ENCODE measurements at places on chromosomes 13 and 19.

DNA sequence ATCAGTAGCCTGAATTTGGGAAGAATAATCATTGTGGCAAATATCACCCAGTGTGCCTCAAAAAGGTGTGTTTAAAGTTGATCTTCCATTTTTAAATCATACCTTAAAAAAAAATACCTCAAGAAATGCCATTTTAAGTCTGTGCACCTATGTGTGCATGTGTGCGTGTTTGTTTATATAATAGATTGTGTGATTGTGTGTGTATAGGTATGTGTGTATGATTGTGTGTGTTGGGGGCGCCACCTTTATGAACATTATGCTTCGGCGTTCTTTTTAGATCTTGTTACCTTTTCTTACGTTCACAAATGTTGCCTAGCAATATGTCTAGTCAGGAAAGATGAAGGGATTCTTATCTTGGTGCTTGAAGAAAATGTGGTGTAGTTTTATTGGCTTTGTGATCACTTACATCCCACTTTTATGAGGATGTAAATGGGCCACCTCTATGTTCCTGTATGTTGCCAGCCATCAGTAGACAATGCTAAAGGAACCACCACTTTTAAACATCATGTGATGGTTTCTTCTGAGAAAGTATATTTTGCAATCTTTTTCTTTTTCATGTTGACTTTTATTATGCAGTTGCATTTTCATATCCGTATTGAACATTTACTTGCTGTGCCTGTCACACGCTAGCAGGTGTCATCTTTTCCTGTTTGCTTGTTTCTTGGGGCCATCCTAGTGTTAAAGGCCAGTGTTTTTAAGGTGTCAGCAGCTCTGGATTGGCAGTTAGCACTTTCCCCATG is 2.2 kb upstream of the IRS2 start:
- no peak for DNase-seq

DNA sequence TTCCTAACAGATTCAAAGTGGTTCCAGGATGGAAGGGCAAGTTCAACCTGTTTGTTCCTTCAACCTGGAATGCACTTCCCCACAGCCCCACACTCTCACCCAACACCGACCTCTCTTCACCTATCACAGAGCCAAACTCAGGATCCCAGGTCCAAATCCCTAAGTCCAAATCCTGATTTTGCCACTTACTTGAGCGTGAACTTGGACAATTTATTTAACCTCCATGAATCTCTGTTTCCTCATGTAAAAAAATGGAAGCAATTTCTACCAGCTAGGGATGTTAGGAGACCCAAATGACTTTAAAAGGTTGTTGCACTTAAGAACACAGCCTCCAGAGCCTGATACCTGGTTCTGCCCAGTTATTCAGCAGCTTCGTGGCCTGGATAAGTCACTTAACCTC is 5.4 kb upstream of the IGSF23 start:
- no peak for DNase-seq

- no peak for DNase-seq
Measured at GRCh38 chr19:44112802-44113137, 429 bp upstream of the ZNF225 start.

DNA sequence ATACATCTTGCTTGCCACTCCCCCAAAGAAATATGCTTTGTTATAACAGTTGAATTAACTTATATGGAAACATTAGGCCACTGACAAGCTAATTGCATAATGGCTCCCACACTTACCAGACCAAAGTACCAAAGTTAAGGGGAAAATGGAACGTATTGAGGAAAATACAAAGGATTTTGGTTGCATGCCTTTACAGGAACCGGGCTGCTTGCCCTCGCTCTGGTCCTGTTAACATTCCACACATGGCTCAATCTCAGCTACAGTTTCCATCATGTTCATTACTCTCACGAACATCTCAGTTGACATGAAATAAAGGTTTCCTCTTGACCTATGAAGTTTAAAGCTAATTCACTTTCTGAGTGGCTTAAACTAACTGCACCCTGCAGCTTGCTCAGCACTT is 220.7 kb upstream of the RXFP2 start:
- no peak for DNase-seq

DNA sequence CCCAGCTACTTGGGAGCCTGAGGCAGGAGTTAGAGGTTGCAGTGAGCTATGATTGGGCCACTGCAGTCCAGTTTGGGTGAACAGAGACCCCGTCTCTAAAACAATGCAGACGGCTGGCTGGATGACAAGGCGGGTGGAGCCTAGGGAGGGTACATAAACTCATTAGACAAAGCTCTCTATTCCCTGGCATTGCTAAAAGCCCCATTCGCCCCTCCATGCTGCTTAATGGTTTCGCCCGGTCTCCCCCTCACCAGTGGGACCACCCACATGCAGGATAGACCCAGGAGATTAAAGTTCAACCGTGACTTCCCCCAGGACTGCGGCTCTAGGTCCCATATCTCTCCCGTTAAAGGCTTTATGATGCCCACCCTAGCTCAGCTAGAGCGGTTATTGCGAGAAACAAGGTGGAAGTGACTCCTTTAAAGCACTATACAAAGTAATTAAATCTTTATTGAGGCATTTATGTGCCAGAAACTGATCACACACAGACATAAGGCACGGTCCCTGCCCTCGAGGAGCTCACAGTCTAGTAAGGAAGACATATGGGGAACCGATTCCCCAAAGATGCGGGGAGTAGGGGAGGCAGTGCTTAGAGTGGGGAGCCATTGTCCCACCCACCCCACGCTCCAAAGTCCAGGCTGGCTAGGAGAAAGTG is 4.9 kb downstream of the LYPD3 start:
- no peak for DNase-seq

DNA sequence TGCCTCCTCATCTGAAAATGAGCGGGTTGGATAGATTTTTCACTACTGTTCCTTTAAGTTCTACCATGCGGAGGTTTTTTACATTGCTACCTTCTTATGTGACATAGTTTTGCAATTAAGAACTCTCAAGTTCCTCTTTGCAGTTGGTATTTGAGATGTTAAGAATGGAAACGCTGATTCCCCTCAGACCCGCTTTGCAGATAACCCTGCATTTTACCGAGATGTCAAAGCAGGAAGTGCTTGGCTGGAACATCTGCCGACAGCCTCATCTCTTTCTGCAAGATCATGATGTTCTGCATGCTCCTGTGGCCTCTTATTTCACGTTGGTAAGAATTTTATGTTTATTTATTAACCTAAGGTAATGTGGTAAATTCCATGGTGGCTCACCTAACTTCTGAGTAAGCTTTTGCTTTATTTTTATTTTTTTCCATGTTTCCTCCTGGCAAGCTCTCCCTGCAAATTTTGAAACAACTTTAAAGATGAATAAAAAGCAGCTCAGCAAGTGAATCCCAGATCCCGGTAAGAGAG is 22.5 kb downstream of the PABPC3 start:
- DNase-seq, result no peak

DNA sequence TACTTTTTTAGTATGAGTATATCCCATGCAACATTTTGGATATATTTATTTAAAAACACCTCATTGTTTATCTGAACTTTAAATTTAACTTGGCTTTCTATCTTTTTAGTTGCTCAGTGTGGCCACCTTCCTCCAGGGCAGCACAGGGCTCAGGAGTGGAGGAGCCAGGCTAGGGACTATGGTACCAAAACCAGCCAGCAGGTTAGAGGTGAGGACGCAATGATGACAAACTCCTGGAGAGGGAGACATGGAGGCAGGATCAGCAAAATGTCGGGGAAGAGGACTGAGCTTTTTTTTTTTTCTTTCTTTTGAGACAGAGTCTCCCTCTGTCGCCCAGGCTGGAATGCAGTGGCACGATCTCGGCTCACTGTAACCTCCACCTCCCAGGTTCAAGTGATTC is 29.6 kb upstream of the CALM3 start:
- DNase-seq, result no peak

DNA sequence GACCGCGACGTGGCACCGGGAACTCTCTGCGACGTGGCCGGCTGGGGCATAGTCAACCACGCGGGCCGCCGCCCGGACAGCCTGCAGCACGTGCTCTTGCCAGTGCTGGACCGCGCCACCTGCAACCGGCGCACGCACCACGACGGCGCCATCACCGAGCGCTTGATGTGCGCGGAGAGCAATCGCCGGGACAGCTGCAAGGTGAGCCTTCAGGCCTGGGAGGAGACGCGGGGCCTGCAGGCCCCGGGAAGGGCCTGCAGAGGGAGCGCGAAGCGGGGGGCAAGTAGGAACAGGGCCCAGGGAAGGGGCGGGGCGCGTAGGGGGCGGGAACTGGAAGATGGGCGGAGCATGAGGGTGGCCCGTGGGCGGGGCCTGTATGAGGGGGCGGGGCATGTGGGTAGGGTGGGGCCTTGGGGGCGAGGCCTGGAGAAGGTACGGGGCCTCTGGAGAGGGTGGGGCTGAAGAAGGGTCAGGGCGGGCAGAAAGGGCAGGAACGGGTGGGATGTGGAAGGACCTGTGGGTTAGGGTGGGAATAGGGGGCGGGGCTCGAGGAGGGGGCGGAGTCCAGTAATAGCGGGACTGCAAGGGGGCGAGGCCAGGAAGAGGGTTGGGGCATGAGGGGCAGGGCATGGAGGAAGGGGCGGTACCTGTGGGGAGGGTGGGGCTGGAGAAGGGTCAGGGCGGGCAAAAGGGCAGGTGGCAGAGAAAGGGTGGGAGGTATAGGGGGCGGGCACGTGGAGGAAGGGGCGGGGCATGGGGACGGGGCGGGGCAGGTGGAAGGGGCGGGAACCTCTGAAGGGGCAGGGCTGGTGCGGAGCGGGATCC is 2.5 kb downstream of the CFD start:
- peak; percentile 17 for DNase-seq

DNA sequence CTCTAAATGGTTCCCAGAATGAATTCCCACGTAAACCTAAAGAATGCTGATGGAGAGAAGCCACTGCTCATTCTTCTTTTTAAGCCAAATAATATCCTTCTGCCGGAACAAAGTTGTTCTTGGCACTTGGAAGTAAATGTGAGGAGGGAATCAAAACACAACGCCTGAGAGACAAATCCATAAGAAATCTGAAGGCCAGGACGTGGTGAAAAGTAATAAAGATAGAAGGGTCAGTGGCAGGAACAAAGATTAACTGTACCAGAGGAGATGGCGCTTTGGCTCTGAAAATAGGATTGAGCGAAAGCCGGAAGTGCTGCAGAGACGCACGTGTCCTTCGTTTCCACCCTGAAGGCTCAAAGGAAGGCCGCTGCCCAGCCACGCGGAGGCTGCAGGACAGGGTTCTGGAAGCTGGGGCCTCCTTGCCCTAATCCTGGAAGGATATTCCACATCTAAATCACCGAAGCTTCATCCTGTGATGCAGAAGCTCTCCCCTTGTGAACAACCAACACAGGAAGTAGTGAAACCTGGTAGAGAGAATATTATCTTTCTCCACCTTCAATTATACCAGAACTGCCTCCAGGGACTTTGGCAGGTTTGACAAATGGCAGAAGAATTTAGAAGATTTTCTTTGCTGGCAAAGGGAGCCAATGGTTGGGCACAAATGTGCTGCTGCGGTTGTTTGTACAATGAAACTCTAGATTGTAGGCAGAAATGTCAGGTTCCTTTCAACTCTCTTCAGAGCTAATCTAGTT is 214.6 kb upstream of the SERP2 start:
- DNase-seq, result no peak

DNA sequence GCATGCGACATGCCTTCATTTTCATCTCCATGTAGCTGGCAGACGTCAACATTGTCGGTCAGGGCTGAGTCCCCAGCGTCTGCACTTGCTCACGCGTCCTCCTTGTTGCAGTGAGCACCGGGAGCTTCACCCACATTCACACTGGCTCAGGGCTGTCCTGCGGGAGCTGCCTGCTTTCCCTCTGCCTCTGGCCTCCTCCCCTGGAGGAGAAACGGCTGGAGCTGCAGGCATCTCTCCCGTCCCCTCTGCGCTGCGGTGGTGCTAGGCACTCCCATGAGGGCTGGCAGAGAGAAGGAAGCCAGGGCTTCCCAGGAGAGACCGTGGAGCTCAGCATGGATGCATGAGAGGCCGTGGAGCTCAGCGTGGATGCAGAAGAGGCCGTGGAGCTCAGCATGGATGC is 18.4 kb upstream of the TMEM255B start:
- DNase-seq, result no peak

DNA sequence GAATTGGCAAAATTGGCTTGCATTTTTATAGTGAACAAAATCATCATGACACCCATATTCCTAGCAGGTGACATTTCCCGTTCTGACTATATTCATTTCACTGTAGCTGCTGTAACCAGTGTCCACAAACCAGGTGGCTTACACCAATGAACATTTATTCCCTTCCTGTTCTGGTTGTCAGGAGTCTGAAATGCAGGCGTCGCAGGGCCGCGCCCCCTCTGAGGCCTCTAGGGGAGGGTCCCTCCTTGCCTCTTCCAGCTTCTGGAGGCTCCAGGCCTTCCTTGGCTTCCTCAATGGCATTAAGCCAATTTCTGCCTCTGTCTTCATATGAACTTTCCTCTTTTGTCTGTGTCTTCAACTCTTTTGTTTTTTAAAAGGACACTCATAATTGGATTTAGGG is 6.5 kb upstream of the RLN3 start:
- no peak for DNase-seq

GRCh38 chr19:1062387-1063029 is 4.5 kb upstream of the ARHGAP45 start:
- DNase-seq, result no peak

- peak; percentile 50 for DNase-seq
Measured at GRCh38 chr13:101785858-101786257, 333.4 kb downstream of the ITGBL1 start.

- no peak for DNase-seq
Measured at GRCh38 chr13:20231839-20232555, at the start of gene GJB6. Gene GJB6, minus strand, starts transcription at chr13:20232319. Its CDS starts 8,839 bp downstream, at chr13:20223480.

Measured in NCI-H1417 treated with DMSO at 0.1 percent for 48 hours (cell line).